Fibroblast of villous mesenchyme (primary cell): ENCODE measurements at places on chromosomes 3 and 15. TPM values are rescaled to one million over a fixed set of nuclear protein-coding genes. Genes with fewer than 3 reads are reported as not detected.

Gene ACKR4
- total RNA-seq = 2.9 and 9.5 TPM in 2 replicates

Gene IQCF5
- total RNA-seq = not detected in 2 replicates

Gene CCDC9B
- 35.4 and 40.3 TPM in 2 replicates for total RNA-seq

Gene FHIT
- total RNA-seq = 1.6 and 2.2 TPM in 2 replicates

Gene SOX14
- total RNA-seq = not detected in 2 replicates

Gene PROK2
- total RNA-seq = not detected in 2 replicates

Gene CEP97
- 14.2 and 24.6 TPM in 2 replicates for total RNA-seq

Gene SNTN
- not detected in 2 replicates for total RNA-seq

Gene CLDN18
- not detected in 2 replicates for total RNA-seq

Gene TGM4
- total RNA-seq = not detected in 2 replicates

Gene TMEM43
- total RNA-seq = 98.9 and 120 TPM in 2 replicates

Gene BMF
- total RNA-seq = 0.86 and 10.0 TPM in 2 replicates

Gene CDHR4
- not detected in 2 replicates for total RNA-seq

Gene SAMMSON
- not detected in 2 replicates for total RNA-seq

Gene GOLGA8J
- not detected in 2 replicates for total RNA-seq

Gene FMN1
- total RNA-seq = 4.5 and 8.6 TPM in 2 replicates

Gene UBE3A
- 71.2 and 96.7 TPM in 2 replicates for total RNA-seq

Gene RETNLB
- not detected in 2 replicates for total RNA-seq

Gene RBPMS2
- under 0.01 TPM in 1 of 2 replicates, not detected in the other for total RNA-seq
